C1 segment of cervical spinal cord (tissue), 14 donors: ENCODE measurements at places on chromosomes 2 and 18.

GRCh38 chr2:171407676-171408044 is 26.1 kb downstream of the METTL8 start:
- DNase-seq: no peak

DNA sequence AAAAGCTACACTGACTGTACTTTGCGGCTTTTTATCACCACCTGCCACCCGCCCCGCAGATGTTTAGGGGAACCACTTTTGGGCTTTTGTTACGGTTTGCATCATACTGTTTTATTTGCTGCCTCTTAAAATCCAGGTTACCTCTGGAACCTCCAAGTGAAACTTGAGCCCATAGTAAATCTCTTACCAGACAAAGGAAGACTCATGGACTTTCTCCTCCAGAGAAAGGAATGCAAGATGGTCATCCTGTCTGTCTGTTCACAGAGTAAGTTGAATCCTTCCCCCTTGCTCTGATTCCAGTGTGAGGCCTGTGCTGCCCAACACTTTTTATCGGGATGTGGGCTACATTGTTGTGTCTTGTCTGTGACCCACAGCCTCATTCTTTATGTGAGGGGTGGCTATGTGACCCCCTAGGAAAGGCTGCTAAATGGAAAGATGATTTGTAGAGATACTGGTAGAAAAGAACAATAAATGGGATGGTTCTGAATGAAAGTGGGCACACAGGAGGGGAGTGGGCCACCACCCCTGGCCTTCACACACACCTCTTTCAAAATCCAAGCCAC is 23.3 kb downstream of the RMC1 start:
- no peak for DNase-seq

- DNase-seq: no peak
Measured at GRCh38 chr2:119227346-119227745, 3.7 kb downstream of the STEAP3 start.

GRCh38 chr2:128466376-128466775 is 147.7 kb upstream of the HS6ST1 start:
- peak; percentile 40 for DNase-seq

DNA sequence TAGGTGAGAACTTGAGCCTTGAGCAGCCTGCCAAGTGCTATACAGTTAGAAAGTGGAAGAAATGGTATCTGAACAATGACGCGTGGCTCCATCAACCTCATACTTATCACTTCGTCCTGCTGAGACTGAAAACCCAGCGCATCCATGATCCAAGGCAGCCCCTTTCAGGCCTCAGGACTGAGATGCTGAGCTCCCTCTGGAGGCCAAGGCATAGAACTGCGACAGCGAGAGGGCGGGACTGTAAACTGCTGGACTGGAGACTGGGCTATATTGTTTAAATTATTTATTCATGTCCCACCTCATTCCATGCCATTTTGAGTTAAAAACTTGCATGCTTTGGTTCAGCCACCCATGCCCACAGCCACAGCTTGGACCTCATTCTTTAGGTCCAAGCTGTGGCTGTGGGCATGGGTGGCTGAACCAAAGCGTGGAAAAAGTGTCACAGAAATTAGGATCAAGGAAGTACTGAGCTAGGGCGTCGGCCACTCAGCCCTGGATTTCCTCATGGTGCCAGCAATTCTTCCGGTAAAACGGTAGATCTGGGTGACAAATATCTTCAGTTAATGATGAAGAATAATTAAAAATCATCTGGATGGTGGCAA is 195.5 kb downstream of the L3MBTL4 start:
- no peak for DNase-seq

GRCh38 chr2:188993247-188993646 is 19.1 kb downstream of the COL3A1 start:
- no peak for DNase-seq

- no peak for DNase-seq
Measured at GRCh38 chr2:217940261-217941220, 62.3 kb downstream of the TNS1 start.

DNA sequence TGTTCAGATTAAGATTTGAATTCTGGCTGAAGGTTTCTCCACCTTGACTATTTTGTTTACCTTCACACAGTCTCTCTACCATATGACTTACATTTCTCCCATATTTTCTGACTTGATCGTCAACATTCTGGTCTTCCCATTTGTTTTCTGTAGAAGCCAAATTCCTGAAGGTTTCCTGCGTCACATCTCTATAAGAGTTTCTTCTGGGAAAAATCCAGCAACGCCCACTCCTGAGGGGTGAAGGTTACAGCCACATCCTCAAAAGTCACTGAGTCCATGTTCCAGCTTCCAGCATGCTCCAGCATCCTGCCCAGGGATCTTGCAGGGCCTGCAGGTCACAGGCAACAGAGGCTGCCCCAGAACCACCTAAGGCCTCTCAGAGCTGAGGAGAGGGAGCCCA is 47.5 kb downstream of the NBEAL1 start:
- no peak for DNase-seq

- DNase-seq: no peak
Measured at GRCh38 chr2:69620870-69621269, 22.7 kb downstream of the AAK1 start.
